ENCODE measurements at places on chromosomes 16 and 17. TPM values are rescaled to one million over a fixed set of nuclear protein-coding genes. Genes with fewer than 3 reads are reported as not detected.

Gene SOCS1
- total RNA-seq: 11.7 TPM

Gene BRD7
- total RNA-seq: 84.2 TPM

Gene NTN1
- 2.5 TPM for total RNA-seq

Gene C17orf100
- 6.1 TPM for total RNA-seq

Gene ABCC11
- total RNA-seq: 0.47 TPM

DNA sequence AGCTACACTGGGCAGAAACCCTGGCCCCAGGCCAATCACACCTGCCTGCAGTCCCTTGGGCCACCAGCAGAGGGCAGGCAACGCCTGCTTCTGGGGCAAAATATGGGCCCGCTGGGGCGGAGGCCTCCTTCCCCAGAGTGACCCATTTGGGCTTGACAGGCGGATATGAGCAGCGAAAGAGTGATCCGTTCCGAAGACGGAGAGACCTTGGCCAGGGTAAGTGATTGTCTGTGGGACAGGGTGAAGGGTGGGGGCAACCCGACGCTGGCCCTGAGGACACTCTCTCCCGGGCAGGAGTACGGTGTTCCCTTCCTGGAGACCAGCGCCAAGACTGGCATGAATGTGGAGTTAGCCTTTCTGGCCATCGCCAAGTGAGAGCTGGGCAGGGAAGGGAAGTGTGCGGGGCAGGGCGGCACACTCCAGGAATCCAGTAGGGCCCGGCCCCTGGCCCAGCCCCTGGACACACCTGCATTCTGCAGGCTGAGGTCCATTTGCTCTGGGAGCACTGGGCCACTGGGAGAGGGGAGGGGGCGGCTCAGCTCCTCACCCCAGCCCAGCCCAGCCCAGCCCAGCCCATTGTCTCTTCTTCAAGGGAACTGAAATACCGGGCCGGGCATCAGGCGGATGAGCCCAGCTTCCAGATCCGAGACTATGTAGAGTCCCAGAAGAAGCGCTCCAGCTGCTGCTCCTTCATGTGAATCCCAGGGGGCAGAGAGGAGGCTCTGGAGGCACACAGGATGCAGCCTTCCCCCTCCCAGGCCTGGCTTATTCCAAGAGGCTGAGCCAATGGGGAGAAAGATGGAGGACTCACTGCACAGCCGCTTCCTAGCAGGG is 3.5 kb upstream of the NHERF1 start:
- peak overlapping the region; percentile 49 for H3K4me3 ChIP-seq
- H3K36me3 ChIP-seq: no peaks in the 10 kb centered on the region
- peak overlapping the region; percentile 48 for H3K27ac ChIP-seq
- peaks cover 9% of the 10 kb centered on the region for H3K27me3 ChIP-seq

GRCh38 chr16:71625113-71625850 is 702 bp upstream of the MARVELD3 start:
- H3K27ac ChIP-seq: no peak overlapping the region
- H3K4me1 ChIP-seq: peaks cover 15% of the 10 kb centered on the region
- no peaks in the 10 kb centered on the region for H3K36me3 ChIP-seq
- peaks cover 25% of the 10 kb centered on the region for H3K27me3 ChIP-seq
- peak overlapping the region; percentile 71 for H3K4me3 ChIP-seq

- DNase-seq: no peak
- no peaks in the 10 kb centered on the region for H3K36me3 ChIP-seq
- H3K27ac ChIP-seq: no peak overlapping the region
- peaks cover 36% of the 10 kb centered on the region for H3K4me1 ChIP-seq
- peaks cover 17% of the 10 kb centered on the region for H3K27me3 ChIP-seq
Measured at GRCh38 chr16:54630284-54630967, 300.2 kb upstream of the IRX5 start.

GRCh38 chr17:41697122-41697962 is 8.7 kb downstream of the EIF1 start:
- H3K4me1 ChIP-seq: peaks cover 7% of the 10 kb centered on the region
- no peak overlapping the region for H3K27ac ChIP-seq
- DNase-seq: no peak
- H3K27me3 ChIP-seq: no peaks in the 10 kb centered on the region

- no peak for DNase-seq
- H3K36me3 ChIP-seq: peaks cover 6% of the 10 kb centered on the region
- H3K27ac ChIP-seq: no peak overlapping the region
Measured at GRCh38 chr17:69300222-69300621, 26.7 kb downstream of the ABCA5 start.

- H3K27me3 ChIP-seq: no peaks in the 10 kb centered on the region
- no peak overlapping the region for H3K4me3 ChIP-seq
- H3K27ac ChIP-seq: peak overlapping the region; percentile 39
- DNase-seq: no peak
- no peaks in the 10 kb centered on the region for H3K36me3 ChIP-seq
- peaks cover 36% of the 10 kb centered on the region for H3K4me1 ChIP-seq
Measured at GRCh38 chr16:11800382-11800718, 3.3 kb upstream of the ZC3H7A start.

GRCh38 chr17:11049539-11049938 is 191.5 kb upstream of the SHISA6 start:
- no peak overlapping the region for H3K4me3 ChIP-seq
- H3K36me3 ChIP-seq: no peaks in the 10 kb centered on the region
- DNase-seq: no peak
- no peaks in the 10 kb centered on the region for H3K4me1 ChIP-seq
- H3K27ac ChIP-seq: no peak overlapping the region
- no peaks in the 10 kb centered on the region for H3K27me3 ChIP-seq

GRCh38 chr17:4357671-4358070 is 8.8 kb downstream of the UBE2G1 start:
- no peak for DNase-seq
- H3K27ac ChIP-seq: peak overlapping the region; percentile 80
- no peak overlapping the region for H3K4me3 ChIP-seq
- H3K36me3 ChIP-seq: peaks cover 3% of the 10 kb centered on the region

GRCh38 chr16:1502092-1503004 is 9.2 kb downstream of the TELO2 start:
- peaks cover 17% of the 10 kb centered on the region for H3K36me3 ChIP-seq
- no peak overlapping the region for H3K4me3 ChIP-seq
- DNase-seq: no peak

DNA sequence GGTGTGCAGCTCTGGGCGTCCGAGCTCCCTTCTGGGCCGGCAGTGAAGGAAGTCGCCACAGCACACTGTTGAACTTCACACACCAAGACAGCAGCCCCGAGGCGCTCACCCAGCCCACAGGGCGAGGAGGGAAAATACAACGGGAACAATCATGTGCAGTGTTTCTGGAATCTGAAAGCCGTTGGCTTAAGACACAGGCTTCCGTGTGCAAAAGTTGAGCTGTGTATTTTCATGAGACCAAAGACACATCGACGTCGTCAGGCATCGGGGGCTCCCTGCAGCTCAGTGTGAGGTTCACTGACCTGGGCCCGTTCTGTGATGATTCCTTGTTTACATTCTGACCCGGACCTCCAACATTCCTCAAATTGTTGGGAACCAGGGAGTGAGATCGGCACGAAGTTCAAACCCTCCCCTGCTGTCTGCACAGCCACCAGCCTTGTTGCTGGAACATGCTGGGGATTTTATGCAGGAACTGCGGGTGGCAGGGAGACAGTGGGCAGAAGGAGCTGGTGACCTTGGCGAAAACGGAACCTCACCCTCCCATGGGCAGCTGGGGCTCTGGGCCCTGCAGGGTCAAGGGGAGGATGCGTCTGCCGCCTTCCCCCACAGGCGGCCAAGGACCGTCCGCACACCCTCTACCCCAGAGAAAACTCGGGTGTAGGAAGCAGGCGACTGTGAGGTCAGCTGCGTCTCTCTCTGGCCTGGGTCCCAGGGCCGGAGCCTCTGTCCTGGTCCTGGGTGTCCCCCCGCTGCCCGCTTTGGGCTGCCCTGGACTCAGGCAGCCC is 72.2 kb downstream of the METRNL start:
- peak overlapping the region; percentile 39 for H3K4me3 ChIP-seq
- H3K27me3 ChIP-seq: peaks cover 6% of the 10 kb centered on the region
- H3K27ac ChIP-seq: peak overlapping the region; percentile 84
- peaks cover 47% of the 10 kb centered on the region for H3K4me1 ChIP-seq

- H3K4me1 ChIP-seq: peaks cover 3% of the 10 kb centered on the region
- no peak overlapping the region for H3K27ac ChIP-seq
Measured at GRCh38 chr16:31487720-31488467, 5.0 kb downstream of the SLC5A2 start.

DNA sequence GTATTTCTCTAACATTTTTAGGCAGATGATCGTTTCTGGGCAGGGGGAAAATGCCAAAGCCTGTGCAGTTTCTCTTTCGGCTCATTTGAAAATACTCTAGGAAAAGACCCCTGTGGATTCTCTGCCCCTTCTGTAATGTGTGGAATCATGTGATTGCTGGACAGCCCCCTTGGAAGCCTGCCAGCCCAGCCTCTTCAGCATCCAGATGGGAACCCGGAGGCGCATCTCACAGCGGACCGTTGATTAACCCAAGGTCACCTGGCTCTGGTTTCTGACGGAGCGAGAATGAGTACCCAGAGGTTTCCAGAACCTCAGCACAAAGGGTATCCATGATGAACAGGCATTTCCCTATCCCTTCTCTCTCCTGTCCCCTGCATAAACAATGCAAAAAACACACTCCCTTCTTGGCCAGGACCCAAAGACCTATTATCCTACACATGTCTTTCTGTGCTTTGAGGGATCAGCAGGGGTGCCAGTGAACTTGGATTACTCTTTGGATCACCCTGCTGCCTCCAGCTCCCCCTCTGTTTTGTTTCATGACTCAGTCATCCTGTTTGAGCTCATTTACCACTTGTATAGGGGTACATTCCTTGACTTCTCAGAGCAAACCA is 957.1 kb upstream of the RBFOX1 start:
- H3K27ac ChIP-seq: no peak overlapping the region
- no peak overlapping the region for H3K4me3 ChIP-seq
- H3K36me3 ChIP-seq: no peaks in the 10 kb centered on the region
- H3K27me3 ChIP-seq: no peaks in the 10 kb centered on the region
- H3K4me1 ChIP-seq: no peaks in the 10 kb centered on the region
